ENCODE measurements at places on chromosomes 1 and 21. TPM values are rescaled to one million over a fixed set of nuclear protein-coding genes. Genes with fewer than 3 reads are reported as not detected.

ZMYND12 gene
- total RNA-seq = not detected

NPHS2 gene
- not detected for total RNA-seq

ENO1 gene
- 2,596 TPM for total RNA-seq

TMEM53 gene
- 2.3 TPM for total RNA-seq

ADGRL4 gene
- not detected for total RNA-seq

CCDC18 gene
- total RNA-seq = 15.6 TPM

DMRTA2 gene
- total RNA-seq = 39.1 TPM

FCN3 gene
- total RNA-seq = not detected

SLC26A9 gene
- total RNA-seq = 0.30 TPM

SLC16A1 gene
- total RNA-seq = 153 TPM

APCS gene
- total RNA-seq = not detected

GBP2 gene
- total RNA-seq = 0.51 TPM

S100A7 gene
- not detected for total RNA-seq

ORC1 gene
- total RNA-seq = 37.3 TPM

SHE gene
- not detected for total RNA-seq

DNA sequence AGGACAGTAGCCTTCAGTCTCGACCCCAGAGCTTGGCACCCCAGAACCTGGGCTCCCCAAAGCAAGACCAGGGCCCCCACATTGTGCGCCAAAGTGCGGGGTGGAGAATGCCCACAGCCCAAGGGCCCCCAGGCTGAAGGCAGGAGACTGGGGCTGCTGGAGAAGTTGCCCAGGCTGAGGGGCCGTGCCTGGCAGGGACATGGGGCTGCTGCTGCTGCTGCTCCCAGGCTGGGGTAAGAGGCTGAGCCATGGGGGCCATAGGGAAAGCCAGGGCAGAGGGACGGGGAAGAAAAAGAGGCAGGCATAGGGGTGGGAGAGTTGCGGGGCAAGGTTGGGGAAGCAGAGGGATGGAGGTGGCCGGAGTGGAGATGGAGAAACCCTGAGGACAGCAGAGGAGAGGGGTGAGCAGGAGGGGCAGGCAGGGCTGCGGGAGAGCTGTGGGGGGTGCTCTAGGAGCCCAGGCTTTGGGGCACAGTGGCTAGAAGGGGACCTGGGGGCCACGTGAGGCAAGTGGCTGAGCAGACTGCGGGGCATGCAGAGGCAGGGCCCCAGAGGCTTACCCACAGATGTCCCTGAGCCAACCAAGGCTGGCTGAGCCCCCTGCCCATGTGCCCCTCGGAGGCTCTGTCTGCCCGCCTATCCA, 18.9 kb downstream of the SLC27A3 start:
- DNase-seq = no peak
- no peak overlapping the region for H3K4me3 ChIP-seq
- H3K27ac ChIP-seq = no peak overlapping the region
- H3K27me3 ChIP-seq = no peaks in the 10 kb centered on the region
- no peaks in the 10 kb centered on the region for H3K36me3 ChIP-seq

- peaks cover 14% of the 10 kb centered on the region for H3K4me1 ChIP-seq
- DNase-seq = no peak
- no peaks in the 10 kb centered on the region for H3K27me3 ChIP-seq
- H3K36me3 ChIP-seq = no peaks in the 10 kb centered on the region
Observed at GRCh38 chr1:63921359-63921758, 147.5 kb downstream of the ROR1 start.

- H3K4me1 ChIP-seq = peaks cover 9% of the 10 kb centered on the region
- no peak for DNase-seq
- H3K27me3 ChIP-seq = no peaks in the 10 kb centered on the region
- H3K36me3 ChIP-seq = no peaks in the 10 kb centered on the region
Observed at GRCh38 chr21:16742131-16742641, 770.7 kb upstream of the CXADR start.

GRCh38 chr1:30522031-30523004, 201.1 kb downstream of the MATN1 start:
- no peak overlapping the region for H3K4me3 ChIP-seq
- H3K27me3 ChIP-seq = no peaks in the 10 kb centered on the region
- DNase-seq = peak; percentile 25
- H3K27ac ChIP-seq = no peak overlapping the region

GRCh38 chr1:15341228-15341627, 68.5 kb upstream of the EFHD2 start:
- H3K36me3 ChIP-seq = no peaks in the 10 kb centered on the region
- no peak overlapping the region for H3K4me3 ChIP-seq
- DNase-seq = no peak
- no peak overlapping the region for H3K27ac ChIP-seq

- peaks cover 16% of the 10 kb centered on the region for H3K4me1 ChIP-seq
- no peaks in the 10 kb centered on the region for H3K27me3 ChIP-seq
- no peak overlapping the region for H3K27ac ChIP-seq
- H3K4me3 ChIP-seq = no peak overlapping the region
Observed at GRCh38 chr21:35697321-35697808, 363.0 kb downstream of the SETD4 start.

- no peaks in the 10 kb centered on the region for H3K27me3 ChIP-seq
- H3K27ac ChIP-seq = no peak overlapping the region
- H3K4me3 ChIP-seq = no peak overlapping the region
- H3K36me3 ChIP-seq = no peaks in the 10 kb centered on the region
- H3K4me1 ChIP-seq = peaks cover 1% of the 10 kb centered on the region
Observed at GRCh38 chr1:108072776-108073175, 107.8 kb upstream of the VAV3 start.

GRCh38 chr1:235168375-235168774, 7.3 kb upstream of the RBM34 start:
- no peaks in the 10 kb centered on the region for H3K4me1 ChIP-seq
- H3K4me3 ChIP-seq = no peak overlapping the region
- no peak for DNase-seq
- H3K27me3 ChIP-seq = no peaks in the 10 kb centered on the region
- no peak overlapping the region for H3K27ac ChIP-seq

DNA sequence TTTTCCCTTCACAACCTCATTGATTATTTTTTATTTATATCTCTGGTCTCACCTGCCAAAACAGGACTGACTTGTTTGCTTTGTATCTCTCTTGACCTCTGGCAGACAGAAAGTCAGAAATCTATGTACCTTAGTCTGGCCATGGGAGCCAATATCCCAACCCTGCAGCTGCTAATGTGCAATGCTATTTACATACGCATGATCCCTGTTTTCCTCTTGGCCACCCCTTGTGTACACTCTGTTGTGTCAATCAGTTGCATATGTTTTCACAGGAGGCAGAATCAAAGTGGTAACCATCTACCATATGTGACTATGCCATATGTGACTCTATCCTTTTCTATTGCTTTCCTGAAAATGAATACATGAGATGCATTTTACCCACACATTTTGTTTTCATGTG, 688.8 kb downstream of the PLA2G4A start:
- no peak overlapping the region for H3K4me3 ChIP-seq
- no peak for DNase-seq
- no peaks in the 10 kb centered on the region for H3K36me3 ChIP-seq
- no peaks in the 10 kb centered on the region for H3K27me3 ChIP-seq
- H3K27ac ChIP-seq = no peak overlapping the region

- no peaks in the 10 kb centered on the region for H3K36me3 ChIP-seq
- H3K4me3 ChIP-seq = peak overlapping the region; percentile 91
- peak; percentile 54 for DNase-seq
- peak overlapping the region; percentile 78 for H3K27ac ChIP-seq
- H3K4me1 ChIP-seq = no peaks in the 10 kb centered on the region
- no peaks in the 10 kb centered on the region for H3K27me3 ChIP-seq
Observed at GRCh38 chr1:42456754-42457089, 379 bp downstream of the PPCS start.

- DNase-seq = no peak
- H3K36me3 ChIP-seq = no peaks in the 10 kb centered on the region
- peaks cover 10% of the 10 kb centered on the region for H3K4me1 ChIP-seq
- no peak overlapping the region for H3K27ac ChIP-seq
- no peak overlapping the region for H3K4me3 ChIP-seq
Observed at GRCh38 chr1:10899490-10900250, 103.2 kb upstream of the CASZ1 start.

DNA sequence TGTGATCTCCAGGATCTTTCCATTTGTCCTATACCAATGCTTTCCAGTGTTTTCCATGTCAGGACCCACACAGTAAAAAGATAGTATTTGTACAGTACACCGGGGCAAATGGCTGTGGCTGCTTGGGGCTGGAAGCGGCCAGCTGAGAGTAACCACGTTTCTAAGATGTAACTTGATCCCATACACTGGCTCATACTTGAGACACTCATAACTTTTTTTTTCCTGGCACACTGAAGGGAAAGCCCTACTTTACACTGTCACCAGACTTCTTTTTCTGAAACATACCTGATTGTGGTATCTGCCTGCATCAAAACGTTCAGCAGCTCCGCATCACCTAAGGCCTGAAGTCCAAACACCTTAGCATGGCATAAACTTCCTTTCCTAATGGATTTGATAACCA, 21.6 kb downstream of the VPS13D start:
- no peak overlapping the region for H3K4me3 ChIP-seq
- no peak overlapping the region for H3K27ac ChIP-seq
- no peaks in the 10 kb centered on the region for H3K4me1 ChIP-seq
- H3K36me3 ChIP-seq = peaks cover 33% of the 10 kb centered on the region

- no peak overlapping the region for H3K4me3 ChIP-seq
- H3K4me1 ChIP-seq = no peaks in the 10 kb centered on the region
- no peak overlapping the region for H3K27ac ChIP-seq
- no peak for DNase-seq
- no peaks in the 10 kb centered on the region for H3K27me3 ChIP-seq
Observed at GRCh38 chr1:117719004-117719403, 113.2 kb downstream of the TENT5C start.

- no peak overlapping the region for H3K4me3 ChIP-seq
- no peaks in the 10 kb centered on the region for H3K27me3 ChIP-seq
- H3K36me3 ChIP-seq = no peaks in the 10 kb centered on the region
- no peaks in the 10 kb centered on the region for H3K4me1 ChIP-seq
- no peak for DNase-seq
Observed at GRCh38 chr1:223183268-223183862, 40.3 kb upstream of the TLR5 start.

- H3K4me3 ChIP-seq = no peak overlapping the region
- no peaks in the 10 kb centered on the region for H3K27me3 ChIP-seq
Observed at GRCh38 chr1:54294887-54295286, 94.9 kb downstream of the MRPL37 start.

GRCh38 chr1:12677565-12677964, 33.7 kb downstream of the AADACL4 start:
- no peaks in the 10 kb centered on the region for H3K36me3 ChIP-seq
- no peak for DNase-seq
- no peak overlapping the region for H3K4me3 ChIP-seq
- no peaks in the 10 kb centered on the region for H3K4me1 ChIP-seq
- H3K27ac ChIP-seq = no peak overlapping the region
- H3K27me3 ChIP-seq = no peaks in the 10 kb centered on the region

GRCh38 chr21:42112857-42113256, 41.7 kb downstream of the UMODL1 start:
- DNase-seq = no peak
- H3K27ac ChIP-seq = no peak overlapping the region
- peaks cover 4% of the 10 kb centered on the region for H3K27me3 ChIP-seq
- H3K4me1 ChIP-seq = peaks cover 8% of the 10 kb centered on the region
- no peak overlapping the region for H3K4me3 ChIP-seq

DNA sequence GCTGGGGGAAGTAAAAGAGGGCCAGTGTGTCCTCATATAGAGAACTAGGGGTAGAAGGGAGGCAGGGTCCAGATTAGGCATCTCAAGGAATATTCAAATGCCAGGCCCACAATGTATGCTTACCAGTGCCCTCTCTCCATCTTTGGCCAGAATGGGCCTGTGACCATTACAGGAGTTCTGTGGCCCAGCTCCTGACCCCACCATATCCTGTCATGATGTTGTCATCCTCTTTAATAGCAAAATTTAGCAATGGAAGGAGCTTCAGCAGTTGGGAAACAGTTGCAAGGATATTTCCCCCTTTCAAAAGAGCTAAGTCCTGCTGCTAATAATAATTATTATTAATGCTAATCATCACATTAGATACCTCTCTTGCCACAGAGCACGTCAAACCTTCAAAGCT, 49.3 kb upstream of the JUN start:
- no peaks in the 10 kb centered on the region for H3K36me3 ChIP-seq
- H3K27me3 ChIP-seq = no peaks in the 10 kb centered on the region
- 0 out of 2 replicates have a peak, but pooled peaks cover 10% of the 10 kb centered on the region for H3K4me1 ChIP-seq
- no peak for DNase-seq
- no peak overlapping the region for H3K27ac ChIP-seq

- H3K4me1 ChIP-seq = peaks cover 28% of the 10 kb centered on the region
Observed at GRCh38 chr1:59146056-59146455, 150.8 kb upstream of the FGGY start.

DNA sequence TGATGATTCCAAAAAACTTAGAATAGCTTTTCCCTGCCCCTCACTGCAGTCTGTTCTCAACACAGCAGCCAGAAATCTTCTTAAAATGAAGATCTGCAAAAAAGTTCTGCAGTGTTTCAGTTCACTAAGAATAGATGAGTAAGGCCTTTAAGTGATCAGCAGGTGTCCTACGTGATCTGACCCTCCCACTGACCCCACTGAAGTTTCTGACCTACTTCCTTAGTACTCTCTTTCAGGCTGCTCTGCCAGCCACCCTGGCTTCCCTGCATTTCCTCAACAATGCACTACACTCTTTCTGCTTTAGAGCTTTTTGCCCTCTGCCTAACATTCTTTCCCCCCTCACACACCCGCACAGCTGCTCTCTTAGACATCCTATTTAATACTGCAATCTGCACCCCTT, 182.5 kb downstream of the AKT3 start:
- H3K27me3 ChIP-seq = no peaks in the 10 kb centered on the region
- DNase-seq = no peak
- no peak overlapping the region for H3K4me3 ChIP-seq
- no peaks in the 10 kb centered on the region for H3K36me3 ChIP-seq
- no peak overlapping the region for H3K27ac ChIP-seq
- no peaks in the 10 kb centered on the region for H3K4me1 ChIP-seq

Data from SJCRH30 (cell line).